GM12878 (cell line): ENCODE measurements at places on chromosomes 12 and 14.

GRCh38 chr12:26514364-26514763 lies 318.6 kb downstream of the ITPR2 start:
- DNase-seq, result no peak

DNA sequence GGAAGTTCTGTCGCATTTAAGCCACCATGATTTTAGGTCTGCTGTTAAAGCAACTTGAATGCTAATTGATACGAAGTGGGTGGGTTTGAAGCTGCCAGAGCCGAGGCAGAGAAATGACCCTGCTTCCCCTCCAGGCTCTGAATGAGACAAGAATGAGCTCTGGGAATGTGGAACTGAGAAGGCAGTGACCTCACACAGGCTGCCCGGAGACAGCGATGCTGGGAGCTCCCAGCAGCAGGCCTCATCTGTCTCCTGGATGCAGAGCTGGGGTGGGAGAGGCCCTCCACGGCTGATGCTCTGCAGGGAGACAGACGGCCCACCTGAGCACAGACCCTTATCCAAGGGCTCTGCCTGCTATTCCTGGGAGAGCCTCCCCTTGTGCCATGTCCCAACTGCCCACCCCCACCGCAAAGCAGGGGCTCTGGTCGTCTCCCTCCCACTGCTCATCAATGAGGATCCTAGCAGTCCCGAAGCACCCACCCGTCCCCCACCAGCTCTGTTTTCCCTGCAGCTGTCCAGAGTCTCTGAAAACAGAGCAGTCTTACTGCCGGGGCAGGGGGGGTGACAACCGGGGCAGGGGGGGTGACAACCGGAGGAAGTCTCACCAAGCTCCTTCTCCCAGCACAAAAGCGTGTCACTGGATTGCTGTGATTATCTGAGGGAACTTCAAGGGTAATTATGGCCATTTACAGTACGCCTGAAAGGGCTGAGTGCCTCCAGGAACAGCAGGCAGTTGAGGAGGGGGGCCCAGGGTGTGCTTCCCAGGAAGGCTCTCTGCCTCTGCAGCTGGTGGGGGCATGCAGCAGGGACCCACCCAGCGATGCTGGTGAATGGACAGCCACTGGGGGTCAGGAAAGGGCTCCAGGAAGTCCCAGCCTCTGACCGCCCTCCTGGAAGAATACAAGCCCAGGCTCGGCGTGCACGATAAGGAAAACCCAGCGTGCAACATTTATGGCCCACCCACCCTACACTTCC lies 67.8 kb downstream of the CHGA start:
- DNase-seq, result no peak

DNA sequence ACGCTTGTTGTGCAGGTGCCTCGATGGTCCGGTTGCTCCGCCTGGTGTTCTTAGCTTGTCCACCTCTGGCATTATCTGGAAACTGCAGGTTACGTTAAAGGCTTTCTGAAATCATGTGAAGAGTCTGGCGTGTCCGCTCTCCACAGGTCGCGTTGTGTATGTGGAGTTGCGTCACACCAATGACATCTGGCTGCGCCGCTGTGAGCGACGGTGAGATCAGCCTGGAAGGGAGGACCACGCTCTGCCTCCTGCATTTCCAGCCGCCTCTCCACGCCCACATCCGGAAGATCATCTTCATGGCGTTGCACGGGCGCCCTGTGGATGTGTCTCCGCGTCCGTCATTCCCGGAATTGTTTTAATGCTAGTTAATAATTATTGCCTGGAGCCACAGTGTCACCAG lies 50.6 kb upstream of the GALNT9 start:
- DNase-seq, result no peak

- DNase-seq, result no peak
Measured at GRCh38 chr12:98106031-98106683, 409.2 kb upstream of the TMPO start.

- no peak for DNase-seq
Measured at GRCh38 chr12:39685854-39686657, 66.5 kb upstream of the ABCD2 start.

DNA sequence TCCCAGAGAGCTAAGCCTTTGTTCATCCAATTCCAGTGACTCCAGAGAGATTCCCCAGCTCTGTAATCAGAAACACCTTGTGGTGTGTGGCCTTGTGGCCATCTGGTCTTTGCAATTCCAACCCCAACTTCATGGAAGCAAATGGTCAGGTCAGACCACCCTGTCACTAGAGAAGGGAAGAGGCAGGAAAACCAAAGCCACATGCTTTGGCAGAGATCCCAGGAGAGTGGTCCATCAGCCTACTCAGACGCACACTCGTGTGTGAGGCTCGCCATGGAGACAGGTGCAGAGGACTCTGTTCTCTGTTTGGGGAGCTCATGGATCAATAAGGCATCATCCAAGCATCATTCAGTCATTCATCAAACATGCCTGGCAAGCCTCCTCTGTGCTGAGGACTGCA lies 46.2 kb upstream of the TUNAR start:
- no peak for DNase-seq

- DNase-seq, result no peak
Measured at GRCh38 chr14:32083789-32084188, 6.7 kb downstream of the ARHGAP5 start.

DNA sequence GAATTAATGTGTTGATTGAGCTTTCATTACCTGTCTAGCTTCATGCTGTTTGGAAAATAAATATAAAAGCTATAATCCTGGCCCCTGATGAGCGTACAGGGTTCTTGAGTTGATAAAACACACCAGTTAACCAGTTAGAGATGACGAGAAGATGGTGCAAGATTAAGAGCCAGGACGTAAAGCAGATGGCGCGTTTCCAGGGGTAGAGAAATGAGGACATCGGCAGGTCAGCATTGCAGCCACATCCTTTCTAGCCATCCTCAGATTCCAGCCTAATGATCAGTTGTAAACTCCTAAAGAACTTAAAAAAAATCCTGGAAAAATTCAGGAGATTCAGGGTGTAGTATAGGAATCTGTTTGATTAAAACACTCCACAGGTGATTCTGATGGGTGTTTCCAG lies 203.7 kb downstream of the CACNA1C start:
- no peak for DNase-seq

DNA sequence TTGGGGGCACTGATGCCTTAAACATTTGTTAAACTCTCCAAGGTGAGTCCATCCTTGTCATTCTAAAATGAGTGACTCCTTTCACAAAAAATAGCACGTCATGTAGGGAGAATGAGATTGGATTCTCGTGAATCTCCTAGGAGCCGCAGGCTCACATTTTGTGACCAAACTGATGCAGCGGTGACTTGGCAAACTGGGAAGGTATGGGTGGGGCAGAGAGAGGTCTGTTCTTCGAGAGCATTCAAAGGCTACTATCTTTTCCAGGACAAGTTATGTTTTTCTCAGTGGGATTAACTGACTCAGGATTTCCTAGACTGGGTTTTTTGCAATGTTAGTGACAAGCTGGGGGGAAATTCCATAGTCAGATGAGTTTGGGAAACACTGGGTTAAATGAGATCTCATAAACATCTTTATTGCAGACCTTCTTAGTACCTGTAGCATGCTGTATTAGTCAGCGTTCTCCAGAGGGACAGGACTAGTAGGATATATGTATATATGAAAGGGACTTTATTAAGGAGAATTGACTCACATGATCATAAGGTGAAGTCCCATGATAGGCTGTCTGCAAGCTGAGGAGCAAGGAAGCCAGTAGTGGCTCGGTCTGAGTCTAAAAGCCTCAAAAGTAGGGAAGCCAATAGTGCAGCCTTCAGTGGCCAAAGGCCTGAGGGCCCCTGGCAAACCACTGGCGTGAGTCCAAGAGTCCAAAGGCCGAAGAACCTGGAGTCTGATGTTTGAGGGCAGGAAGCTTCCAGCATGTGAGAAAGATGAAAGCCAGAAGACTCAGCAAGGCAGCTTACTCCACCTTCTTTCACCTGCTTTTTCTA lies 61.0 kb downstream of the FOXN4 start:
- no peak for DNase-seq

- DNase-seq, result peak; percentile 92
Measured at GRCh38 chr14:89384023-89384422, 33.0 kb downstream of the FOXN3 start.

DNA sequence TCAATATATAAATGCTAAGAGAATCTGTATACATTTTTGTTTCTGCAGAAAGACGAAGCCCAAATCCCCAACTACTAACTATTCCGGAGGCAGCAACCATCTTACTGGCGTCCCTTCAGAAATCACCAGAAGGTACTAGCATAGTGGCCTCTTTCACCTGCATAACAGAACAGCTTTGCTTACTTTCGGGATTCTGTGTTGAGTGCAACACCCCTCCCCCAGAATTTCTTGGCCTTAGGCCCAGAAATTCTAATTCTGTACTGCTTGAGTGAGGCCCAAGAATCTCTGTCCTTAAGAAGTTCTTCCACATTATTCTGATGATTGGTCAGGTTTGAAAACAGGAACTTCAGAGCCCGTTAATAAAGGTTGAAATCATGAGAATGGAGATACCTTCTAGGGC lies 2.9 kb downstream of the SPX start:
- DNase-seq, result no peak

DNA sequence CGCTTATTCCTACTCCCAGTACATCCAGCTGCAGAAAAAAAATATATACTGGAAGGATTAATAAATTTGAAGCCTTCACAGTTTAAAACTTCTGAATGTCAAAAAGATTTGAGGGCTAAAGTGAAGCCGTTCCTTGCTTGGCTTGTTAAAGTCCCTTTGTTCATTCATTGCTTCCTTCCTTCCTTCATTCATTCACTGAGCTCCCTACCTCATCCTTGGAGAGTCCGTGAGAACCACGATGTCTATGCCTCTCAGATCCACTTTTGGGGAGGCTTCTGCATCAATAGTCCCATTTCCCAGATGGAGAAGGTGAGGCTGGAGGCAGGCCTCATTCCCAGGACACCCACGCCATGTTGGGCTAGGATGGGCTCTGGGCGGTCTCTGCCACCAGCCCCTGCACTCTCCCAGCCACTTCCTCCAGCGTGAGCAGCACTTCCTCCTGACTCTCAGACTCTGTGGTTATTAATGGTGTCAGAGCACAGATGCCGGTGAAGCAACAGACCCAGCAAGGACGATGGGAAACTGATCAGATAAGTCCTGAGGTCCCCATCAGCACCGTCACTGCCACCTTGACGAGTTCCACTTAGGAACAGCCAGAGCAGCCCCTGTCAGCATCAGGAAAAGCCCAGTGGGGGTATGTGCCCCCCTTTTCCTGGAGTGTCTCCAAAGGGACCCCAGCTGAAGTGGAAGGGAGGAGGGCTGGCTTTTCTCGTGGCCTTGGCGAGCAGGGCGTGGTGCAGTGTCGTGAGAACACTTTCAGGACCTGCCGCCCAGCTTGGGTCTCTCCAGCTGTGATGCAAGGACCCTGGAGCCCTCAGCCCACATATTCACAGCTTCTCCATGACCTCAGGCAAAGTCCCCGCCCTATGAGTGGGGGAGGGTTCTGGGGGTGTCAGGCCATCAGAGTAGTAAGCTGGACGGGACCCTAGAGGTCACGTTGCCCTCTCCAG lies 21.2 kb downstream of the ASB2 start:
- DNase-seq, result no peak

DNA sequence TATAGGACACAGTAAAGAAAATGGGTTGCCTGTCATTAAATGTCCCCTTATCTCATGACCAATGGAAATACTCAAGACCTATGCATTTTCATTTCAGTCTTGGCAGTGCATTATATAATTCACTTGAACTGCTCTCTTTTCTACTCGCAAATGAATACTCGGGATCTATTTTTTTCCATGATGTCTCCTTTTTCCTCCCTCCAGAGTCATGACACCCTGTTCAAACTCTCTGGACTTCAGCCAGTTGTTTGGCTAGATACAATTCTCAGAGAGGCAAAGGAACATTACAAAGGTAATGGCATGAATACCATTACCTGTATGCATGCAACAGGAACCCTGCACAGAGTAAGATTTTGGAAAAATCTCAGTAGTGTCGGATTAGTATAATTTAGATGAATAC lies 130.9 kb downstream of the GPR135 start:
- DNase-seq, result no peak

GRCh38 chr12:129310346-129310745 lies 457.1 kb downstream of the GLT1D1 start:
- no peak for DNase-seq

DNA sequence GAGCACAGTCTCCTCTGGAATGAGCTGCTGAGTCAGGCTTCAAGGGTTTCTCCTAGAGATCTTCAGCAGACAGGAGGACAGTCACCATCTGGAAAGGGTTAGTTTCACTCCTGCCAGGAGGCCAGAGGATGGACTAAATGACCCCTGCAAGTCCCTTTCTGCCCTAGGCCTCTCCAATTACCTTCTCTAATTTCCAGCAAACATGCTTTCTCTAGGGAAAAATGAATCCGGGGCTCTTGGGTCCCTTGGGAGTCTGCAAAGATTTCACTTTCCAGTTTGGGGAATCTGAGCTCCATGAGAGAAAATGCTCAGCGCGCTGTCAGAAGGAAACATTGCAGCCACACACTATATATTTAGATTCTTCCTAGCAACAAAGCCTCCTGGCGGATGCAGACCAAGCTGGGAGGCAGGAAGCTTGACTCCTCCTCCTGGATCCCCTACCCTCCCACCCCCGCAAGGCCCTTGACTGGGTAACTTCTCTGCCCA lies 184.4 kb upstream of the CCND2 start:
- no peak for DNase-seq

- DNase-seq, result no peak
Measured at GRCh38 chr14:98366429-98366828, 905.6 kb downstream of the BCL11B start.

DNA sequence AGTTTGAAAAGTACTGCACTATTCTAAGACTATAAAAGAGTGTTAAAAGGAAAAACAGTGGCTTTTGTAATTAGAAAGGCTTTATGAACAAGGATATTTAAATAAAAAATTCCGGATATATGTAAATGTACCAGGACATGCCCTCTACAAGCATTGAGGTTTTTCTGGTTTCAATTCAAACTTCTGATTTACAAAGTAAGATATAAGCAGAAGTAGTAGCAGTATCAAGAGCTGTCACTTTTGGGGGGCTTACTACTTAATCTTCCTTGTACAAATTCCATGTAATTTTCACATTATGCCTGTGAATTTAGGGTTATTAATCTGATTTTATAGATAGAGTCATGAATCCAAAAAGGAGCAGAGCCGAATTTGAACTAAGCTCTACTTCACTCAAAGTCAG lies 170.3 kb upstream of the ATP2B1 start:
- DNase-seq, result no peak

GRCh38 chr14:60514741-60515491 lies 6.0 kb downstream of the SIX6 start:
- DNase-seq, result no peak

DNA sequence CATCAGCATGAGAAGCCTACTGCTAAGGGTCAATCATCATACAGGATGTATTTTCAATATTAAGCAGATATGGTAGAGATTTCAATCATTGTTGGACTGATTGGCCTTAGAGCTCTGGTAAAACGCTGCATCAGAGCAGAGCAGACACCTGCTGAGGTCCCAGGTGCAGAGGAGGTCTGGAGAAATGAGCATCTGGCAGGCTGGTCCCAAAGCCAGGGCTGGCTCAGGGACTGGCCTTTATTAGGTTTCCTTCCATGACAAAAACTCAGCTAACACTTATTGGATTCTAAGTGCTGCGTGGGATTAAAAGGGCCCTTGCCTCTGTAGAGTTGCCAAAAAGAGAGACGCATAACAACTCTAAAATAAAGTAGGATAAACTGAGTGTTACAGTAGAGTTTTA lies 29.7 kb downstream of the AKAP6 start:
- no peak for DNase-seq

- DNase-seq, result no peak
Measured at GRCh38 chr14:78329371-78329770, 159.2 kb downstream of the NRXN3 start.
